NCI-H1417 (cell line): ENCODE measurements at places on chromosomes 3 and 15.

- no peak for DNase-seq
These were observed 1076.9 kb upstream of the CFAP20DC start for GRCh38 chr3:60126511-60127304.

DNA sequence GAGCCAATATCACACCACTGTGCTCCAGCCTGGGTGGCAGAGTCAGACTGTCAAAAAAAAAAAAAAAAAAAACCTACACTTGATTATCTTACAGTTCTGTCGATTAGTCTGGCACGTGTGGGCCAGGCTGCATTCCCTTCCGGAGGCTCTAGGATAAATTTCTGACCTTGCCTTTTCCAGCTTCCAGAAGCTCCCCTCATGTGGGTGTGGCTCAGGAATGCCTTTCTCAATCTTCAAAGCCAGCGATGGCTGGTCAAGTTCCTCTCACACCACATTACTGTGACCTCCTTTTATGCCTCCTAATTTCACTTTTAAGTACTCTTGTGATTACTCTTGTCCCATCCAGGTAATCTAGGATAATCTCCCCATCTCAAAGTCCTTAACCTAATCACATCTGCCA lies 58.2 kb upstream of the DUT start:
- DNase-seq: no peak

- DNase-seq: no peak
These were observed 498 bp downstream of the ZNF280D start for GRCh38 chr15:56732886-56733135.

GRCh38 chr15:77542491-77543001 lies 90.2 kb downstream of the LINGO1 start:
- DNase-seq: no peak

DNA sequence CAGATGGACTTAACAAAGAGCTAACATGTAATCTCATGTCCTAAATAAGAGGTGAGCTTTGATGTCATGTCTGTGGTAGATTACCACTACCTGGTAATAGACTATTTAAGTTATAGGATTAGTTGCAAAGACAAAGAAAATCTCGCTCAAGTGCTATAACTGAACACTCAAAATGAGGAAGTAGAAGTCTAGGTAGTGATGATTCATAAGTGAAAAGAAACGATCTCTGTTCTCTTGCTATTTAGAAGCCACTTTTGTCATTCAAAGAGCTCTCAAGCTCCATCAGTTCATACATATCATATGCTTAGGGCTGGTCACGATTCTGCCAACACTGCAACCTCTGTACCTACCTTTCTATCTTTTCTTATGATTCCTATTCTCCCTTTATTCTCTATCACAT lies 110.9 kb downstream of the EDEM1 start:
- no peak for DNase-seq

DNA sequence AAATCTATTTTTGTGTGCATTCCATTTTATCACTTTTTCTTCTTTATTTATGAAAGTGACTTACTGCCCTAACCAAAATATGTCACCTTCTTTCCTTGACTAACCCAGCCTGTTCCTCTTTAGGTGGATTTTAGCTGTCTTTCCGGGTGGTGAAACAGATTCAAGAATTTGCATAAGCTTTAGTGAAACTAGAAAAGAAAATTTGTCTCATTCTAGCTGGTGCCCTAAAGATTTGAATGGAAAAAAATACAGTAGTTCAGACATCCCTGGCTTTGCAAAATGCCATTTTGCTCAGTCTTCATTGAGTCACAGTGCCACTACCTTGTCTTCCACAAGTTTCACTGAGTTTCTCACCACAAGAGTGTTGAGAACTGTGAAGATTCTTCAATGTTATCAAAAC lies 28.2 kb upstream of the CCDC50 start:
- no peak for DNase-seq

GRCh38 chr3:106176734-106177133 lies 307.9 kb upstream of the CBLB start:
- DNase-seq: no peak
